ENCODE measurements at places on chromosomes 12 and 14. TPM values are rescaled to one million over a fixed set of nuclear protein-coding genes. Genes with fewer than 3 reads are reported as not detected.
A peak's percentile ranks its signal among the peaks of the same experiment; 100 is the strongest.

Gene FSCB
- not detected for polyA plus RNA-seq

GRCh38 chr14:54637270-54638134 is 70.6 kb downstream of the SAMD4A start:
- DNase-seq = no peak

GRCh38 chr14:49770212-49770817 is 2.4 kb downstream of the KLHDC2 start:
- no peak for DNase-seq

DNA sequence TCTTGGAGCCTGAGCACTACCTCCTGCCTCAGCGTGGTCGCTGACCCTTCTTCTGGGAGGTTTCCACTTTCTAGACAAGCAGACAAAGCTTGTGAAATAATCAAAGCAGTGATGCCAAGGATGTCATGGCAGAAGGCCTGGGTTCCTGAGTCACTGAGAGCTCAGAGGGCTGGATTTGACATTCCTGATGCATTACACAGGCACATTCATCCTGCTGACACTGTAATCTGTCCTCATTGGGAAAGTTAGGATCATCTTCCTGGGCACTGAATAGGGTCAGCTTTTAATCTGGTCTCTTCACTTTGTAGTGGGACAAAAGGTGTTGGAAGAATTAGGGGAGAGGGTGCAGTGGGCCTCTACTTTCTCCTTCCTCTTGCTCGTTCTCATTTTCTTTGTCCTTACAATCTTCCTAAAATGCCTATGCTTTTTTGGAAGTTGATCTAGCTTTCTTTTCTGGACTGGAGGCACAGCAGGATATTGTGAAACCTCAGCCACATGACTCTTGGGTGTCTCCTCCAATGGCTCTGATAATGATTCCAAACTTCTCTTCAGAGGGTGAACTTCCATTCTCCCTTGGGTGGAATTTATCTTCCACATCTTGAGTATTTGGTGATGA is 29.6 kb downstream of the EEA1 start:
- DNase-seq = peak; percentile 95

DNA sequence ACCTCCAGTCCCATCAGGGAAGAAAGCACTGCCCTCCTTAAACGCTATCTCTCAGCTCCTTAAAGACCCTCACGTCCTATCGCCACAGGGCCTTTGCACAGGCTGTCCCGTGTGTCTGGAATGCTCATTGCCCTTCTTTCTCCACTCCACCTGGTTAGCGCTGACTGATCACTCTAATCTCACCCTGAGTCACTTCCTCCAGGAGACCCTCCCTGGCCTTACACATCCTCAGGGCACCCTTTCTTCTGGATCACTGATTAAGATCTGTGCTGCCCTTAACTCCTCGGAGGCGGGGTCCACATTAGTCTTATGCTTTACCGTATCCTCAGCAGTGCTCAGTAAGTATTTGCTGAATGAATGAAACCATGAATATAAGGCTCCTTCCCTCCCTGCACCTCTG is 94.7 kb downstream of the SYNE3 start:
- DNase-seq = peak; percentile 7

Measured in foreskin keratinocyte (primary cell).